ENCODE measurements at places on chromosomes 2 and 18.

DNA sequence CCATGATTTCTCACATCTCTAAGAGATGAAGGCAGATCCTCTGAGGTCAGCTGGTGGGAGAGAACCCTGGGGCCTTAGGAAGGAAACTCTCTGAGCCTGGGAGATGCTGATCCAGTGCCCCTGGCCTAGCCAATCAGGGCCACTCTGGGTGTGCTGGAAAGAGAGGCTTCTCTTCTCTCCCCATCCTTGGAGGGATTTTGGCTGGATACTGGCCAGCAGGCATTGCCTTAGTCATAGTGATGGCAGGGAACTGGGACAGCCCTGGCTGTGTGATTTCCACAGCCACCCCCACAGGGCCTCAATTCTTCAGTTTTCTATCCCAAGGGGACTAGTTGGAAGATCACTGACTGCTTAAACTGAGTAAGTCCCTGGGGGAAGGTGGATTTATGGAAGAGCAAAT, 26.6 kb upstream of the PLB1 start:
- peaks cover 19% of the 10 kb centered on the region for H3K4me1 ChIP-seq
- DNase-seq, result no peak
- peaks cover 6% of the 10 kb centered on the region for H3K36me3 ChIP-seq
- no peak overlapping the region for H3K4me3 ChIP-seq

GRCh38 chr2:38057651-38058410, 18.1 kb downstream of the CYP1B1 start:
- DNase-seq, result no peak
- H3K36me3 ChIP-seq, result no peaks in the 10 kb centered on the region
- peaks cover 26% of the 10 kb centered on the region for H3K27me3 ChIP-seq
- no peak overlapping the region for H3K4me3 ChIP-seq

- H3K4me1 ChIP-seq, result peaks cover 18% of the 10 kb centered on the region
- DNase-seq, result no peak
- peak overlapping the region; percentile 8 for H3K4me3 ChIP-seq
- H3K27ac ChIP-seq, result peak overlapping the region; percentile 32
These were observed 213.5 kb upstream of the ACVR2A start for GRCh38 chr2:147631294-147631693.

DNA sequence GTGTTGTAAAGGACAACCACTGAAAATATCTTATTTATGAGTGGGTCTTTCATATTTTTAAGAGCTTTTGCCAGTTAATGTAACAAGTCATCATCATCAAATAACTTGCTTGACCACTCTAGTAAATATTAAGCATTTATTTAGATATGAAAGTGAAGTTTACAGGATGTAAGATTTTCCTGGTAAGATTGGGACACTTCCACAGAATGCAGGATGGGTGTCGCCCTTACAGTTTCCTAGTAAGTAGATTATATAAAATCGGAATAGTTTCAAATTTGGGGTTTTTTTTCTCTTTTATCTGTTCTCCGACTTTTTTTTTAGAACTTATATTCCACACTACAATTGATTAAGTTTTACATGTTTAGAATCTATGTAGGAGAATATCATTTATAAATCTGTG, 14.8 kb upstream of the SLC40A1 start:
- H3K4me1 ChIP-seq, result peaks cover 32% of the 10 kb centered on the region
- no peaks in the 10 kb centered on the region for H3K36me3 ChIP-seq
- H3K4me3 ChIP-seq, result no peak overlapping the region
- no peak overlapping the region for H3K27ac ChIP-seq
- no peaks in the 10 kb centered on the region for H3K27me3 ChIP-seq

DNA sequence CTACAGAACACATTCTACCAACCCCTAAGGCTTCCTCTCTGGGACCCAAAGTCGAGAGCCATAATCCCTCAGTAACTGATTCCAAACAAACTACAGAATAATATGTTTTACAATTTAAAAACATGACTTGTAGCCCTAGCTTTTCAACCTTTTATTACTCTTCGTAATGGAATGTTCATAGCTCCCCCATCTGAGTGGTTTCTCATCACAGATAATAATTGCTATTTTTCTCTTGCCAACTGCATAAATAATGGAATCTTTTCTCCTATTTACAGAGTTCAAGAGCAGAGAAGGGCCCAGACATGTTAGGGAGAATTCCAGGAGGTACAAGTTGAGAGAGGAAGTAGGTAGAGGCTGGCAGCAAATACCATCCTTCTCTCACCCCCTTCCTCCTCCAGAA, 59.9 kb upstream of the CERS6 start:
- no peaks in the 10 kb centered on the region for H3K4me1 ChIP-seq
- no peak overlapping the region for H3K4me3 ChIP-seq
- DNase-seq, result no peak
- H3K36me3 ChIP-seq, result no peaks in the 10 kb centered on the region
- no peaks in the 10 kb centered on the region for H3K27me3 ChIP-seq

- H3K4me3 ChIP-seq, result no peak overlapping the region
- H3K27me3 ChIP-seq, result peaks cover 20% of the 10 kb centered on the region
- no peak for DNase-seq
- H3K4me1 ChIP-seq, result peaks cover 7% of the 10 kb centered on the region
- no peaks in the 10 kb centered on the region for H3K36me3 ChIP-seq
These were observed 136.3 kb downstream of the ZEB2 start for GRCh38 chr2:144383571-144384100.

- peaks cover 19% of the 10 kb centered on the region for H3K4me1 ChIP-seq
- no peak for DNase-seq
- H3K27me3 ChIP-seq, result no peaks in the 10 kb centered on the region
These were observed 66.5 kb downstream of the GLS start for GRCh38 chr2:190947141-190947540.

- no peak overlapping the region for H3K4me3 ChIP-seq
- peaks cover 2% of the 10 kb centered on the region for H3K4me1 ChIP-seq
- peaks cover 67% of the 10 kb centered on the region for H3K27me3 ChIP-seq
- H3K27ac ChIP-seq, result no peak overlapping the region
- no peaks in the 10 kb centered on the region for H3K36me3 ChIP-seq
- DNase-seq, result no peak
These were observed 5.2 kb downstream of the SKOR2 start for GRCh38 chr18:47246027-47246971.

DNA sequence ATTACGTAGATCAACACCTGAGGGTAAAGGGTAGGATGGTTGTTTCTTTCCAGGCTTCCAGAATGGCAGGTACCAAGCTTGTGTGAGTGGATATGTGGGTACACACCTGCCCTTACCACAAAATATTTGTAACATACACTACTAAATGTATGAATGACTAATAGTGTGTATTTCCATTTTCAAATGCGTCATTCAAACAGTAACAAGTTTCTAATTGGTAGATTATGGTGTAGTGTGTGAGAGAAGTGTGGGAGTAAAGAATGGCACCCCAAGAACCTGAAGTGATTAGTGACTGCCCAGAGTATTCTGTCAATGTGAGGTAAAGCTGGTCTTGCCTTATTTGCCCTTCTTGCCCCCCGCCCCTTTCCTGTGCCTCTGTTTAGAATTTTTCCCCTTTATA, 21.1 kb downstream of the AGPS start:
- no peak for DNase-seq
- no peaks in the 10 kb centered on the region for H3K36me3 ChIP-seq
- peaks cover 10% of the 10 kb centered on the region for H3K4me1 ChIP-seq
- no peak overlapping the region for H3K4me3 ChIP-seq
- H3K27me3 ChIP-seq, result no peaks in the 10 kb centered on the region

- peaks cover 5% of the 10 kb centered on the region for H3K4me1 ChIP-seq
- H3K27me3 ChIP-seq, result no peaks in the 10 kb centered on the region
- no peak overlapping the region for H3K27ac ChIP-seq
- no peak for DNase-seq
- H3K4me3 ChIP-seq, result no peak overlapping the region
- H3K36me3 ChIP-seq, result peaks cover 4% of the 10 kb centered on the region
These were observed 470.7 kb downstream of the LPIN1 start for GRCh38 chr2:12217175-12217574.

GRCh38 chr2:45265336-45265735, 256.1 kb upstream of the SIX2 start:
- peaks cover 6% of the 10 kb centered on the region for H3K4me1 ChIP-seq
- no peak overlapping the region for H3K4me3 ChIP-seq
- peaks cover 72% of the 10 kb centered on the region for H3K27me3 ChIP-seq
- H3K27ac ChIP-seq, result no peak overlapping the region

DNA sequence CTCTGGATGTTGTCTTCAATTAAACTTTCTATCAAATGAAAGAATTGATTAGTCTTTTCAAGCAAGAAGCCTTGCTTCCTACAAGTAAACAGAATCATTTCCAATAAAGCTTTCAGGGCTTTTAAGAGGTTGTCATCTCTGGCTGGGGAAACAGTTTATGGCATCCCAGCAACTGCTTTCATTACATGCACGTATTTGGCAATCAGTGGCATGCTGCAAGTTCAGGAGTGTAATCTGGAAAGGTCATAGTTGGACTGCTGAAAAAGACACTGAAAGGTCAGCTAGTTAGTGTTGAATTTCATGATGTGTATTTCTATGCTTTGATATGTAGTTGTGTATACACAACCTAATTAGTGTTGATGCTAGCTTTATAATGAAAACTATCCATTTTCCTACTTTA, 332.9 kb downstream of the DSC3 start:
- no peaks in the 10 kb centered on the region for H3K36me3 ChIP-seq
- no peak overlapping the region for H3K27ac ChIP-seq
- no peaks in the 10 kb centered on the region for H3K4me1 ChIP-seq

- peaks cover 4% of the 10 kb centered on the region for H3K36me3 ChIP-seq
- H3K4me3 ChIP-seq, result peak within 1 kb of the TSS; percentile 84
These were observed at the start of gene PARD6G for GRCh38 chr18:80247393-80247841. Gene PARD6G, minus strand, starts transcription at chr18:80247514. Its CDS starts 166 bp downstream, at chr18:80247348.

GRCh38 chr2:148875387-148876051, 492 bp downstream of the KIF5C start:
- peaks cover 14% of the 10 kb centered on the region for H3K4me1 ChIP-seq
- peaks cover 3% of the 10 kb centered on the region for H3K36me3 ChIP-seq
- peak overlapping the region; percentile 94 for H3K4me3 ChIP-seq

- H3K27ac ChIP-seq, result no peak overlapping the region
- H3K4me3 ChIP-seq, result no peak overlapping the region
- no peak for DNase-seq
- H3K27me3 ChIP-seq, result no peaks in the 10 kb centered on the region
- peaks cover 15% of the 10 kb centered on the region for H3K36me3 ChIP-seq
- H3K4me1 ChIP-seq, result peaks cover 2% of the 10 kb centered on the region
These were observed 66.4 kb downstream of the MRPS9 start for GRCh38 chr2:105104208-105104731.

- no peaks in the 10 kb centered on the region for H3K36me3 ChIP-seq
- H3K4me1 ChIP-seq, result no peaks in the 10 kb centered on the region
- H3K4me3 ChIP-seq, result no peak overlapping the region
- H3K27ac ChIP-seq, result no peak overlapping the region
These were observed 403.2 kb downstream of the DSC3 start for GRCh38 chr18:30639361-30639760.

GRCh38 chr2:120241684-120242083, 11.0 kb upstream of the RALB start:
- peaks cover 2% of the 10 kb centered on the region for H3K4me1 ChIP-seq
- no peak overlapping the region for H3K4me3 ChIP-seq
- H3K27me3 ChIP-seq, result peaks cover 13% of the 10 kb centered on the region
- no peak for DNase-seq

DNA sequence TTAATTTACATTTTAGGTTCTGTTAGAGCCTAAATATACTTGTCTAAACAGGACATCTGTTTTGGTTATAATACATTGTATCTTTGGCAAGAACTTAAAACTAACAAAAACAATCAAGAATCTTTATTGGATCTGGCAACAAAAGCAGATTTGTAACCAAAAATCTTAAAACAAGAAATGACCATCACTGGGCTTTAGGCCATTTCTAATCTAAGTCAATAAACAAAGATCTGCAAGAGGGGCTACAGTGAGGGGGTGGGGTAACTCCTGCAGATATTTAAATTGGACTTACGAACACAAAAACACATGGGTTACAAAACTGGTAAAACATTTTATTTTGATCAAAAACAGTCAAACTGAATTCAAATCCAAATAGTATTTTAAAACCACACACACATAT, 77.3 kb downstream of the SRBD1 start:
- H3K4me1 ChIP-seq, result no peaks in the 10 kb centered on the region
- no peak overlapping the region for H3K27ac ChIP-seq
- no peaks in the 10 kb centered on the region for H3K27me3 ChIP-seq
- DNase-seq, result no peak

GRCh38 chr2:66571918-66572317, 137.0 kb downstream of the MEIS1 start:
- no peak for DNase-seq
- no peak overlapping the region for H3K27ac ChIP-seq
- peaks cover 8% of the 10 kb centered on the region for H3K4me1 ChIP-seq

DNA sequence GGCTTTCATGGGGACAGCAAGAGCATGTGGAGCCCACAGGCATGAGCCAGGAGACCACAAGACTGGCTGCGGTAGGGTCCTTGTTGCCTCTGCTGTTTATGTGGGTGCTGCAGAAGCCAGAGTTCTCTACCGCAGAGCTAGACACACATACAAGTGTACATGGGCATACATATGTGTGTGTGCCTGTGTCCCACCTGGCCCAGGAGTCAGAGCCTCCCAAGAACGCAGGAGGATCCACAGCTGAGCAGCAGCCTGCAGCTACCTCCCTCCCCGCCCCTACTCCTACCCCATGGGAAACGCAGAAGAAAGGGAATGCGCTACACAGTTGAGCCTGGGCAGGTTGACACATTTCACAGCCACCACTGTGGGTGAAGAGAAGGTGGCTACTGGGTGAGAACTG, 438.1 kb upstream of the SMIM21 start:
- no peak overlapping the region for H3K27ac ChIP-seq
- DNase-seq, result no peak
- H3K27me3 ChIP-seq, result peaks cover 16% of the 10 kb centered on the region
- H3K4me1 ChIP-seq, result no peaks in the 10 kb centered on the region
- H3K36me3 ChIP-seq, result no peaks in the 10 kb centered on the region

GRCh38 chr18:79608069-79608468, 71.5 kb upstream of the CTDP1 start:
- no peak overlapping the region for H3K27ac ChIP-seq
- H3K4me1 ChIP-seq, result no peaks in the 10 kb centered on the region
- H3K27me3 ChIP-seq, result peaks cover 10% of the 10 kb centered on the region
- DNase-seq, result no peak
- H3K36me3 ChIP-seq, result no peaks in the 10 kb centered on the region
- no peak overlapping the region for H3K4me3 ChIP-seq

GRCh38 chr18:12595571-12596255, 62.2 kb downstream of the SPIRE1 start:
- no peak overlapping the region for H3K27ac ChIP-seq
- H3K4me1 ChIP-seq, result peaks cover 9% of the 10 kb centered on the region
- no peak overlapping the region for H3K4me3 ChIP-seq
- no peak for DNase-seq
- H3K27me3 ChIP-seq, result peaks cover 7% of the 10 kb centered on the region
- peaks cover 3% of the 10 kb centered on the region for H3K36me3 ChIP-seq

DNA sequence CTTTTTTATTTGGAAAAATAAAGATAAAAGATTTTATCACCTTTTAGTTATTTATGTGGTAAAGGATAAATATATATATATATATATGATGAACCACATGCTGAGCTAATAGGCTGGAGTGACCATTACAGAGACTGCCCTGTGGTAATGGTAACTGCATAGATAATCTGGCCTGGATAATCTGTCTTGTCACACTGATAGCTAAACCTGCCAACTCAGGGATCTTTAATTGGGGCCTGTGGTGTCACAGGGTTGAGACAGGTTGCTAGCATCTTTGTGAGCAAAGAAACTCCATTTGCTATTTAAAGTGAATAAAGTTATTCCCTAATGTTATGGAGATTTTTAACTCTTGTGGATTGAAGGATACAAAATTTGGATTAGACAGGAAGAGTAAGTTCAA, 203.0 kb downstream of the PHLPP1 start:
- no peak overlapping the region for H3K27ac ChIP-seq
- peaks cover 2% of the 10 kb centered on the region for H3K4me1 ChIP-seq
- H3K27me3 ChIP-seq, result no peaks in the 10 kb centered on the region
- peaks cover 11% of the 10 kb centered on the region for H3K36me3 ChIP-seq
- H3K4me3 ChIP-seq, result no peak overlapping the region

- DNase-seq, result peak; percentile 58
- H3K27ac ChIP-seq, result no peak overlapping the region
- H3K27me3 ChIP-seq, result peaks cover 28% of the 10 kb centered on the region
- peaks cover 31% of the 10 kb centered on the region for H3K4me1 ChIP-seq
- H3K36me3 ChIP-seq, result no peaks in the 10 kb centered on the region
- H3K4me3 ChIP-seq, result peak overlapping the region; percentile 90
These were observed 1.0 kb upstream of the LDLRAD4 start for GRCh38 chr18:13217466-13217961.
